RPMI8226 (cell line): ENCODE measurements at places on chromosomes 1 and 21.

GRCh38 chr1:88357729-88358128 is 326.3 kb upstream of the PKN2 start:
- DNase-seq: no peak

- DNase-seq: no peak
Measured at GRCh38 chr1:176926330-176927086, 238.0 kb downstream of the ASTN1 start.

GRCh38 chr1:115539736-115540135 is 102.0 kb upstream of the VANGL1 start:
- DNase-seq: no peak

GRCh38 chr1:1397839-1398523 is 1.2 kb downstream of the CCNL2 start:
- peak; percentile 42 for DNase-seq

GRCh38 chr1:41672641-41673361 is 188.3 kb upstream of the EDN2 start:
- DNase-seq: no peak

GRCh38 chr1:155884031-155884960 is 24.9 kb downstream of the SYT11 start:
- DNase-seq: no peak

GRCh38 chr1:110012100-110012780 is 22.2 kb upstream of the STRIP1 start:
- no peak for DNase-seq

GRCh38 chr1:112268408-112268807 is 127.6 kb upstream of the CTTNBP2NL start:
- no peak for DNase-seq

GRCh38 chr1:203390298-203390697 is 39.4 kb upstream of the FMOD start:
- no peak for DNase-seq

GRCh38 chr1:213783893-213784292 is 203.9 kb upstream of the PROX1 start:
- DNase-seq: no peak

- DNase-seq: peak; percentile 95
Measured at GRCh38 chr1:6602669-6603237, at the start of gene KLHL21. Gene KLHL21 (minus strand): TSS chr1:6602869. CDS start chr1:6602817, 52 bp downstream.

DNA sequence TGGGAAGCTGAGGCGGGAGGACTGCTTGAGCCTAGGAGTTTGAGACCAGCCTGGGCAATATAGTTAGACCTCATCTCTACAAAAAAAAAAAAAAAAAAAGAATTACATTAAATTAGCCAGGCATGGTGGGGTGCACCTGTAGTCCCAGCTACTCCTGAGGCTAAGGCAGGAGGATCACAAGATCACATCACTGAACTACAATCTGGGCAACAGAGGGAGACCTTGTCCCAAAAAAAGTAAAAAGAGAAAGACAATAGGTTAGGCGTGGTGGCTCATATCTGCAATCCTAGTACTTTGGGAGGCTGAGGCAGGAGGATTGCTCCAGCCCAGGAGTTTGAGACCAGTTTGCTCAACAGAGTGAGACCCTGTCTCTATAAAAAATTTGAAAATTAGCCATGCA is 130.3 kb downstream of the TIAM1 start:
- DNase-seq: no peak
